ENCODE measurements at places on chromosomes 2 and 18.
A peak's percentile ranks its signal among the peaks of the same experiment; 100 is the strongest.

DNA sequence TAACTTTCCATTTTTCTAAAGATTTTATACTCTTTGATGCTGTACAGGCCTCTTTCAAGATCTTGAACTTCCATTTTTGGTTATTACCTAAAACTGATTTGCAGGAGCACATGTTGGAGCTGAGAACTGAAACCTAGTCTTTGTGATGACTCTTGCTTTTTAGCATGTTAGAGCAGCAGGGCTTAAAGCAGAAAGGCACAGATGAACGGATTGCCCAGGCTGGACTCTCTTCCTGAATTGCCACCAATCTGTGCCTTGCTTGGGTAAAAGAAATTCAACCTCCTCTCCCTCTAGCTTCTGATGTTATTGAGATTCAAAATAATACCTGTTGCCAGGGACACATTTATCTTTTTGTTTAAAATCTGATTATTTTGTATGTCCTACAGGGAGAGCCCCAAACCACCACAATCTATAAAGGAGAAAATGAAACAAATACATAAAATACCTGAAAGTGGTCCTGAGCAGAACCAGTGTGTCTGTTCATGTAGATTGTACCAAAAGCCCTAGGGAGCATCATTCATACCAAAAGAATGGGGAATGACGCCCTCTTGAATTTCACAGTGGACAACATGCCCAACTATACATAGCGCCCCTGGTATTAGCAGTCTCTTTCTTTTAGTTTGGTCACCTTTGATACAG is 277.0 kb upstream of the MAP2 start:
- no peak for DNase-seq

GRCh38 chr2:73851274-73851673 is 22.5 kb downstream of the STAMBP start:
- no peak for DNase-seq

- DNase-seq = no peak
Measured at GRCh38 chr2:194015751-194016150, 1641.3 kb upstream of the SLC39A10 start.

- no peak for DNase-seq
Measured at GRCh38 chr2:238684362-238685326, 163.2 kb upstream of the TWIST2 start.

DNA sequence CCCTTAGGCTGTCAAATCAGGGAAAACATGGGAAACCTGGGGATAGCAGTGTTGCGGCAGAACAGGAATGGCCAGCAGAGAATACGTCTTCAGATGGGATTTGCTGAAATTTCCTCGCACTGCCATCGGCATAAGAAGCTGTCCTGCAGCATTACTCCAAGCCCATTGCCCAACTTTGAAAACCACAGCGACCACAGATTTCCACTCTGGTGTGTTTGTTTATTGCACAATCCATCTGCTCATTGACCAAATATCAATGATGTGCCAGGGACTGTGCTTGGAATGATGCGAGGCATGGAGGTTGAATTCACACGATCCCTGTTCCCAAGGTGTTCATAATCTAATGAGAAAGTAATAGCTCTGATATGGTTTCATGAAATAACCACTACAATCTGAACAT is 383.3 kb upstream of the MYT1L start:
- DNase-seq = no peak

GRCh38 chr18:10247021-10247741 is 207.3 kb upstream of the APCDD1 start:
- no peak for DNase-seq

GRCh38 chr2:176814274-176814673 is 398.3 kb upstream of the HNRNPA3 start:
- no peak for DNase-seq

- DNase-seq = no peak
Measured at GRCh38 chr2:121969766-121970639, 214.6 kb downstream of the TSN start.

GRCh38 chr2:160278879-160279177 is 78.8 kb upstream of the ITGB6 start:
- no peak for DNase-seq

- DNase-seq = no peak
Measured at GRCh38 chr2:67712484-67712883, 315.4 kb downstream of the ETAA1 start.

GRCh38 chr2:217988014-217988839 is 14.6 kb downstream of the TNS1 start:
- peak; percentile 69 for DNase-seq

GRCh38 chr2:191512874-191513273 is 165.1 kb upstream of the NABP1 start:
- no peak for DNase-seq

- no peak for DNase-seq
Measured at GRCh38 chr2:232236200-232236599, 142.4 kb upstream of the ALPP start.

- no peak for DNase-seq
Measured at GRCh38 chr2:179255129-179255528, 9.5 kb downstream of the SESTD1 start.

GRCh38 chr2:1968209-1968987 is 224.1 kb upstream of the PXDN start:
- DNase-seq = no peak

- DNase-seq = no peak
Measured at GRCh38 chr2:209901172-209901571, 101.3 kb upstream of the RPE start.

GRCh38 chr2:7838669-7839068 is 843.2 kb upstream of the ID2 start:
- DNase-seq = no peak

- no peak for DNase-seq
Measured at GRCh38 chr2:151976945-151977353, 121.9 kb downstream of the CACNB4 start.

GRCh38 chr2:60446413-60447267 is 106.8 kb downstream of the BCL11A start:
- DNase-seq = no peak
